ENCODE measurements at places on chromosomes 1 and 21. TPM values are rescaled to one million over a fixed set of nuclear protein-coding genes. Genes with fewer than 3 reads are reported as not detected.

DNA sequence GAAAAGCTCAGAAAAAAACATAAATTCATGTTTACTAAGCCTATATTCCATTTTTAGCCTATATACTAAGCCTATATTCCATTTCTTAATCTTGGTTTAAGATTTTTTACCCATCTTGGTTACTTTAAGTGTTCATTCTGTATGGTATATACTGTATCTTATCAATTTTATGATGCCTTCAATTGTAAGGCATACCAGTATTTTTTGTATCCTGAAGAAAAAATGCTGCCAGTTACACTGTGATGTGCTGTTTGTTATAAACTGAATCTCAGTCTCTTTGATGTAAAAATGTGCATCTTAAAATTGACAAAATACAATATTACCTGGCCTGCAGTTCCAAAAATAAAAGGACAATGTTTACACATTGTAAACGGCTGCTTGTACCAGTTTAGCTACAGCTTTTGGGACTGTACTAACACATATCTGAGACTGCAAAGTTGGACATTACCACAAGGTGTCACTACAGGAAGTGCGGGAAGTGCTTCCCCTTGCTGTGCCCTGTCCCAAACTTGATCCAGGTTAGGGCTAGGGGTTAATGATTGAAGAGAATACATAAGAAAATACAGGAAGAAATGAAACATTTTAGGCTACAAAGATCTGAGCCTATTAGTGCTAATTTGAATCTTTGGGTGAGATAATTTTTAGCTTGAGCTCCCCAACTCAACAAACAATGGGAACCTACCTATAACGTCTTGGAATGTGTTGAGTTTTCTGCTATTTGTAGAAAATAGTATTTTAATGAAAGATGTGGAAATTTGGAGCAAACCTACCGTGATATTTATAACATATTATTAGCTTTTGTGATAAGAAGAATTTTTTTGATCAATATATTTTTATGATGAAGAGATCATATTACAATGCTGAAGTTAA, 108.9 kb downstream of the LBR start:
- DNase-seq, result no peak

GRCh38 chr21:41133874-41134522, 34.0 kb upstream of the BACE2 start:
- DNase-seq, result no peak

- DNase-seq, result peak; percentile 36
Measured at GRCh38 chr1:151458802-151459330, 428 bp downstream of the POGZ start.

DNA sequence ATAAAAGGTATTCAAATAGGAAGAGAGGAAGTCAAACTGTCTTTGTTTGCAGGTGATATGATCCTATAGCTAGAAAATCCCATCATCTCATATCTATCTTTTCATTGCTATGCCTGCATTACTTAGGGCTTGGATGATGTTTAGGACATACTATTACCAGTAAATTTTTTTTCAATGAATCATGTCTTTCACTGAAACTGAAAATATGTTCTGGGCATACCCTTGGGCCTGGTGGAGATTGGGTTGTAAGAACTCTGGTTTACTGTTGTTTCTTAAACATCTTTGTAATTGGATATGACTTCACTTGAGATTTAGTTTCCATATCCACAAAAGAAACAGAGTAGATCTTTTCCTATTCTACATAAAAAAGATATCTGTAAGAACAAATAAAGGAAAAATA, 502.2 kb upstream of the PRMT6 start:
- DNase-seq, result no peak

DNA sequence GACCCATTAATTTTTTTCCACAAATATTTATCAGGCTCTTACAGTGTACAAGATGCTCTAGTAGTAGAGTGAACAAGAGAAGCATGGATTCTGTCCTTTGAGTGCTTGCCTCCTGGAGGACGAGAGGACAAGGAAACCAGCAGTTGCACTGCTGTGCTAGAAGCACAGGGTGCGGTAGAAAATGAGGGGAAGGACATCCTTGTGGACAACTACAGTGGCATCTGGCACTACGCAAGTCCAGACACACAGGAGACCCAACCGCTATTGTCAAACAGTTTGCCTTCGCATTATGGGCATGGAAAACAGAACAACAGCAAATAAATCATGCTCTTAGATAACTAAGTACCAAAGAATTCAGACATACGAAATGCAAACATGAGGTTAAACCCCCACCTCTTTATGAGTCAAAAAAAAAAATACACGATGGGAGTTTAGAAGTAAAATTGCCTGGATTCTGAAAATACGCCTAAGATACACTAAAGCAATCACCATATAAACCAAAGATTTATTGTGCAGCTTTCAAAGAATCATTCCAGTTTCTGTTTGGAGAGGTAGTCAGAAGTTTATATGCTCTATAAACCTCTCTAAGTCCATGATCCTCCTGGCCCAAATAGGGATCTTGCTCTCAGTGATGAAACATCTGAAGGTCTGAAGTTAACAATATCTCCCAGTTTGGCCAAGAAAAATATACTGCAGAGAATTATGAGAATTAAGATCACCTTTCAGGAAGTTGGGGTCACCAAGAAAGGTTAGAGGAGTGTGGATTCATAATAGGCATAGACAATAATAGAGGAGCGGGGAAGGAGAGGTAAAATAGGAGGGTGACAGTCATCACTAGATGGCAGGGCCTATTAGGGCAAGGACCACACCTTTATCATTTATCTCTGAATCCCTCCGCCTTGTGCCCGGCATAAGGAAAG, 307.8 kb downstream of the NFIA start:
- DNase-seq, result no peak

ZSWIM5 gene
- 2.0 TPM for total RNA-seq

CGN gene
- total RNA-seq, result 38.9 TPM

SIM2 gene
- total RNA-seq, result not detected

DNA sequence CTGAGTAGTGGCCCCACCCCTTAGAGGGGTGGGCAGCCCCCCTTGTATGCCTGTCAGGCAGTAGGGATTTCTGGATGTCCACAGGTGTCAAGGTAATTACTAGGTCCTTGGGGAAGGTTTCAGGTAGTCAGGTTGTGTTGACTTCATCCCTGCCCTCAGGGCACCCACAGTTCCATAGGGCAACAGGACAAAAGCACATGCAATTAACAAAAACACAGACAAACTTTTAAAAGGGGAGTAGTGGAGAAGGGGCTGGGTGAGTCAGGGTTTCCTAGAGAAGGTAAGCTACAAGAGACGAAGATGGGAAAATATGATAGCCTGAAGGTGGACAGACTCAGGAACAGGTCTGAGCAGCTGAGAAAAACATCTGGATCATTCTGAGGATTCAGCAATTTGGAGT, 14.1 kb downstream of the KRTCAP2 start:
- DNase-seq, result no peak

- no peak for DNase-seq
Measured at GRCh38 chr21:29534448-29534847, 235.7 kb downstream of the BACH1 start.

- no peak for DNase-seq
Measured at GRCh38 chr1:210594605-210595004, 265.9 kb downstream of the HHAT start.

GRCh38 chr1:153717330-153717729, 10.5 kb upstream of the INTS3 start:
- no peak for DNase-seq

DNA sequence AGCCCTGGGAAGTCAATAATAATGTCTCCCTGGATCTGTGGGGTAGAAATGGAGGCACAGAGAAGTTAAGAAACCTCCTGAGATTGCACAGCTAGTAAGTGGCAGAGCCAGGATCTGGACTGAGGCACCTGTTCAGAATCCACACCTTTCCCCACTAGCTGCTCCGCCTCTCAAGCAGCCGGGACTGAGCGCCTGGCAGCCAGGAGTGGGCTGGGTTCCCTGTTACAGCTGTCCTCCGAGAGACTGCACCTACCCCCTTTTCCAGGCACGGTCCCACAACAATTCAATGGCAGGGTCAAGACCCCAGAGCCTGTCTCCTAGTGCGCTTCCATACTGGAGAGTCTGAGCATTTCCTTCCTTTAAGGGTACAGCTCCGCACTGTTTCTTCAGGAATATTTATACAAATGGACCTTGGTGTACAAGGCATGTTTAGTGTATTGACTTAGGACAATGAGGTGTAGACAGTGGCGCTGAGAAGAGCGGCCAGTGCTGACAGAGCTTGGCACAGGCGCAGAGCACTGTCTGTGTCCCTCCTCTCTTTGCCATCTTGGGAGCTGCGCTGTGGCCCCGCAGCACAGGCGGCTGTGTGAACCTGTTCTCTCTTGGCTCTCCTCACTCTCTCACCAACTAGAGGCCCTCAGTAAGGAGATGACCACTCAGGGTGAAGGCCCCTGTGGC, 24.4 kb downstream of the GRHL3 start:
- DNase-seq, result no peak

DNA sequence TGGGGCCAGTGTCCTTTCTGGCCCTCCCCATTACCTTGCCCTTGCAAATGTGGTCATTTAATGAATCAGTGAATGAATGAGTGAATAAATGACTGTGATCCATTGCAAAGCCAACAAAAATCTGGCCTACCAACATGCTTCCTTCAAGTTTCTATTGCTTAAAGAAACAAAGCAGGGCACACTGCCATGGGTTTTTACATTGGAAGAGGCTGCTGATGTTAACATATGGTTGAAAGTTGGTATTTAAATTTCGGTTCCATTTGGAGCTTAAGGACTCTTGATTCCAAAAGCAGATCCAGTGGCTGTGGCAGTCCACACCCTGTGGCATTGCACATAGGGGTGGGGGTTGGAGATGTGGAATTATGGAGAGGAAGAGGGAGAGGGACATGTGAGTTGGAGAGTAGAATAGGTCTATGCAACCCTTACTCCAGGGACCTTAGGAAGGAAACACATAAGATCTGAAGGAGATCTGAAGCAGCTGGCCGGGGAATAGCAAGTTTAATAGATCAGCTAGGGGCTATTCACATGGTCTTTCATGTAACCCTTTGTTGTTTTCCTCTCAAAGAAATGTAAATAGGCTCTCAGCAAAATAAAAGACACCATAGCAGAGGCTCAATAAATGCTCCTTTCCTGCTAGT, 7.2 kb downstream of the ABCA4 start:
- no peak for DNase-seq

FCRLB gene
- total RNA-seq, result 0.59 TPM

DNA sequence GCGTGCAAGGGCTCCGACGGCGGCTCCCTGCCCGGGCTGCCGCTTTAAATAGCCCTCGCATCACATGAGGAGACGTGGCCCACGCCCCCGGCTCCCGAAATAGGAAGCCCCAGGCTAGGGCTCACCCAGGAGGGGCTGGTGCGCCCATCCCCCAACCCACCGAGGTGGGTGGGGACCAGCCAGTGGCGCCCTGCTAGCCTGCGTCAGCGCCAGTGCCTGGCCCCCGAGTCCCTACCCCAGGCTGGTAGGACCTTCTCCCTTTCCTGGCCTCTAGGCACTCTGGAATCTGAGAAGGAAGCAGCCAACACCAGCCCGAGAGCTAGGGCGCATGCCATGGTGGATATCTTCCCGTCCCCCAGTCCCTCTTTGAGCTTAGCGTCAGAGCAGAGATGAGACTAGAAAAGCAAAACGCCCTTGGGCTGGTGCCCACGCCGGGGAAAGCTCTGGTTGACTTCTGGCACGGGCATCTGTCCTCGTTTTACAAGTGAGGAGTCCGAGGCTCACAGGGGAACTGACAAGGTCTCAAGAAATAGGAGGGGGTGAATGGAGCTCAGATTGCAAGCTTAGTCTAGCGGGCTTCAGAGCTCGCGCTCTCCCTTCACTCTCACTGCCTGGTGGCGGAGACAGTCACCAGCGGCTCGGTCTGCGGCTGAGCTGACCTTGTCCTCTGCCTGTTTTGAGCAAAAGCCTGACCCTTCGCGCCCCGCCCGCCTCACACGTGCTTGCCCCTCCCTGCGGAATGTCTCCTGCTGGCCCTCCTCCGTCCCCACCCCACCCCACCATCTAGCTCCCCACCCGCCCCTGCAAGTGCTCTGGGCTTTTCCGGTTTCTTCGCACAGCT, at the start of gene FABP3:
Gene FABP3 (minus strand): TSS at position 21 of the 841 bp plus-strand sequence. CDS start 62 bp downstream, outside the sequence.
- peak; percentile 40 for DNase-seq

- DNase-seq, result no peak
Measured at GRCh38 chr1:229109320-229109761, 161.6 kb upstream of the RAB4A start.

DNA sequence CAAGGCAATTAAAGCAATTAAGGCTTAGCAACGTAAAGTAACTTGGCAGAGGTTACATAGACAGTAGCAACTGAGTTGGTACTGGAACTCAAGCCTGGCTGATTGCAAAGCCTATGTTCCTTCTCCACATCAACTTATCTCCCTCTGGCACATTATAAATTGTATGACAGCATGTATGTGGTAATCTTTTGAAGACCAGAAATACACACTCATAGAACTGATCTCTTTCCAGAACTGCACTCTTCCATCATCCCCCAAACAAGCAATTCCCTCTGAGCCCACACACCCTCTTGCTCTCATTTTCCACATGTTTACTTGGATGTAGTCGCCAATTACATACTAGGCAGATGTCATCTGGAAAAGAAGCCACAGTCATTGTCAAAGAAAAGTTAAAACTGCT, 502.2 kb downstream of the PLPP3 start:
- DNase-seq, result no peak

- DNase-seq, result no peak
Measured at GRCh38 chr1:18175051-18175450, 67.5 kb downstream of the IGSF21 start.

DNA sequence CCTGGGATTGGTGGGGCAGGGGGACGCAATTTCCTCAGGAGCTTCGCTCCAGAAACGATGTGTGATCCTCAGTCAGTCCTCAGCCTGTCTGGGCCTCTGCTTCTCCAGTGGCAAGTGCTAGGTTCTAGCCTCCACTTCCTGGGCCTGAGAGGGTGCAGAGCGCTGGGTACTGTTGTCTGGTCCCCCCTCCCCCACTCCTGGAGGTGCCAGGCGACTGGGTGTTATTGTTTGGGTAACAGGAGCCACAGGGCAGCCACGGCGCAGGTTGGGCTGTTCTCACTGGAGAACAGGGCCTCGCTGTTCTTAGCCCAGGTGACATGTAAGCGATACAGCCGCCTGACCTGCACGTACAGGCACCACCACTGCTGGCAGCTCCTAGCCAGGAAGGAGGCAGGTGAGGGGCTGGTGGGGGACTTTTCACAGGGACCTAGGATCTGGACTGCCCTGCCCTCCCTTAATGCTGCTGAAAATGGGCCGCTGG, 2.1 kb downstream of the RPS6KA1 start:
- no peak for DNase-seq

GRCh38 chr1:32746130-32746529, 43.6 kb upstream of the SYNC start:
- DNase-seq, result no peak

TMEM63A gene
- total RNA-seq, result 75.7 TPM
